ENCODE measurements at places on chromosomes 13 and 19.

DNA sequence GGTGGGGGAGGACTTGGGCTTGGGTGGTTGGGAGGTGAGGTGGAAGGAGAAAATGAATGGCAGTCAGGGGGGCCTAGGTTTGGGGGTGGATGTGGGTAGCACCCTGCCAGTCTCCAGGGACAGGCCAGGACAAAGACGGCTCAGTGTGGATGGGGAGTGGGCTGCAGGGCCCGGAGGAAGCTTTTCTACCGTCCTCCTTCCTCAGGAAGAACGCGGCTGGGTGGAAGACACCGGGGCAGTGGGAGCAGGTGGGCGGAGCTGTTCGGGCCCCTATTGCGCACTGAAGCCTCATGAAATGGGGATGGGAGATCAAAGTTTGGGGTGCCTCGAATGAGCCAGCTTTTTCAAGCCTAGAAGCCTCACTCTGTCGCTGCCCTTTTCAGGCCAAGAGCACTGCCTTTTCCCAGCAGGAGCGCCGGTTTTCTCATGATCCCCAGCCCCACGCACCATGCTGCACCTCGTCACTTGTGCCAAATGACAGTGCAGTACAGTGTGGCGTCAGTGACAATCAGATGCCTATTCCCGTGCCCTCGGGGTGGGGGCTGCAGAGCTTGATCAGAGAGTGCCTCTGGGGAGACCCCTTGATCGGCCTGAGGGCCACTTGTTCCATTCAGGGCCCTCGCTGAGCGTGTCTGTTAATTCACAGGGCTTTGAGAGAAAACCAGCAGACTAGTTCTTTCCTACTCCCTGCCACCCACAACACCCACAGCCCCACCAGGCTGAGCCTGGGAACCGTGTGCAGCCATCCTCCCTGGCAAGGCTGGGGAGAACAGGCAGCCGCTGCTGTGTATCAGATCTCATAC lies 1.5 kb downstream of the CALM3 start:
- DNase-seq = no peak

- DNase-seq = no peak
These were observed 47.8 kb upstream of the TCF3 start for GRCh38 chr19:1699998-1700732.

- no peak for DNase-seq
These were observed 10.0 kb upstream of the FFAR2 start for GRCh38 chr19:35438096-35438495.

DNA sequence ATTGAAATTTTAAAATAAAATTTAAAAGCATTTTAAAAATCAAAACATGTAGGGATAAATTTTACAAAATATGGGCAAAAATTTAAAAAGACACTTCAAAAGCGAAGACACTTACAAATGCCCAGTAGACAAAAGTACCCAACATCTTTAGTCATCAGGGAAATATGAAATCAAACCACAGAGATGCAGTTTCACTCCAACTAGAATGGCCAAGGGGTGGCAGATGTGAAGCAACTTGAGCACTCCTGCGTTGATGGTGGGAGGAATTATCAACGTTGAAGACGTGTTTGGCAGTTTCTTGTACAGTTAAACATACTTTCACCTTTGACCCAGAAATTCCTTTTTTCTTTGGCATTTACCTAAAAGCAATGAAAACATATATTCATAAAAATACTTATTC lies 518.0 kb upstream of the SGCG start:
- no peak for DNase-seq

GRCh38 chr13:110523180-110523579 lies 38.3 kb downstream of the RAB20 start:
- DNase-seq = no peak

- no peak for DNase-seq
These were observed 11.4 kb upstream of the MIA start for GRCh38 chr19:40763963-40764362.

- DNase-seq = no peak
These were observed 2.7 kb upstream of the INAFM1 start for GRCh38 chr19:47271949-47272348.

GRCh38 chr19:41555748-41556147 lies 20.2 kb upstream of the CEACAM21 start:
- no peak for DNase-seq

DNA sequence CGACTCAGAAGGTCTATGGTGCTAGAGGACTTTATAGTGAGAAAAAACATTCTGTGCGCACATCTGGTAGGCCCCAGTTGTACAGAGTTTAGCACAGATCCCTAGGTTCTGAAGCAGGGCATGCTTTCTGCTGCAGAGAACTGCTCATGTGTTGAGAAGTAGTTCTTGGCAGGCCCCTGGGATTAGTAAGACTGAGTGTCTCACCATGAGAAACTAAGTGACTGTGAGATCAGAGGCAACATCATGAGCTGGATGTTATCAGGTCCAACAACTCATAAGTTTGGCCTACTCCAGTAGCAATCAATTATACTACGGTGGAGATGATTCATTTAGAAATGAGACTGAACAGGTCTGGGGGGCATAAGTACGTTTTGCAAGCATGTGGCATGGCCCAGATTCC lies 507.4 kb upstream of the KLF12 start:
- peak; percentile 39 for DNase-seq

GRCh38 chr13:45432737-45433380 lies 14.7 kb upstream of the SLC25A30 start:
- DNase-seq = no peak

- peak; percentile 58 for DNase-seq
These were observed 10.2 kb downstream of the PPP2R1A start for GRCh38 chr19:52200044-52200443.

- DNase-seq = no peak
These were observed 42.9 kb upstream of the RAP2A start for GRCh38 chr13:97390941-97391600.

DNA sequence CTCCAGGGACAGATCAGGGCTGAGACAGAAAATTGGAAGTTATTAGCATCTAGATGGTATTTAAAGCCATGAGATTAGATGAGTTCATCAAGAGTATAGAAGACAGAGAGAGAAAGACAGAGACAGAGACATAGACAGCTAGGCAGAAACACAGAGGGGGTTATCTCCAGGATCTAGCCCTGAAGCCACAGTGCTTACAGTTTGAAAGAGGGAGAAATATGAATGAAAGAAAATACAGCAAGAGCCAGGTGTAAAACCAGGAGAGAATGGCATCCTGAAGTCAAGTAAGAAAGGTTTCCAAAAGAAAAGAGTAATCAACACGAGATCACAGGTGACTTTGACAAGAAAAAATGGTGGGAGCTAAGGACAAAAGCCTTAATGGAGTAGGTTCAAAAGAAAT lies 111.2 kb downstream of the TBC1D4 start:
- no peak for DNase-seq

DNA sequence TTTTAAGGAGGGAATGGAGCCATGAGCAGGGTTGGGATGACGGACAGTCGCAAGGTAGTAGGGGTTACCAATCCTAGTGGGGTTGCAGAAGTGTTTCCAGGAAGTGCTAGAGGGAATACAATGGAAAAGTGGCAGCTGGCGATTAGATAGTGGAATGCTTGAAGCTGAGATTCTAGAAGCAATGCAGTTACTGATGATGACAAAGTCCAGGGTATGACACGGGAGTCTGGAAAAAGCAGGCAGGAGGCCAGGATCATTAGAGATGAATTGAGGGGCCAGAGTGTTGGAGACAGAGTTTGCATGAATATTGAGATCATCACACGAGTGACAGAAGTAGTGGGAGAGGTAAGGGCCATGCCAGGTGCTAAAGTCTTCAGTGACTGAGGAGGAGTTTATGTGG lies 17.3 kb upstream of the KL start:
- DNase-seq = no peak

- DNase-seq = no peak
These were observed 17.1 kb upstream of the IGLON5 start for GRCh38 chr19:51294211-51294976.

GRCh38 chr19:18271433-18271841 lies 2.8 kb downstream of the IQCN start:
- DNase-seq = no peak

DNA sequence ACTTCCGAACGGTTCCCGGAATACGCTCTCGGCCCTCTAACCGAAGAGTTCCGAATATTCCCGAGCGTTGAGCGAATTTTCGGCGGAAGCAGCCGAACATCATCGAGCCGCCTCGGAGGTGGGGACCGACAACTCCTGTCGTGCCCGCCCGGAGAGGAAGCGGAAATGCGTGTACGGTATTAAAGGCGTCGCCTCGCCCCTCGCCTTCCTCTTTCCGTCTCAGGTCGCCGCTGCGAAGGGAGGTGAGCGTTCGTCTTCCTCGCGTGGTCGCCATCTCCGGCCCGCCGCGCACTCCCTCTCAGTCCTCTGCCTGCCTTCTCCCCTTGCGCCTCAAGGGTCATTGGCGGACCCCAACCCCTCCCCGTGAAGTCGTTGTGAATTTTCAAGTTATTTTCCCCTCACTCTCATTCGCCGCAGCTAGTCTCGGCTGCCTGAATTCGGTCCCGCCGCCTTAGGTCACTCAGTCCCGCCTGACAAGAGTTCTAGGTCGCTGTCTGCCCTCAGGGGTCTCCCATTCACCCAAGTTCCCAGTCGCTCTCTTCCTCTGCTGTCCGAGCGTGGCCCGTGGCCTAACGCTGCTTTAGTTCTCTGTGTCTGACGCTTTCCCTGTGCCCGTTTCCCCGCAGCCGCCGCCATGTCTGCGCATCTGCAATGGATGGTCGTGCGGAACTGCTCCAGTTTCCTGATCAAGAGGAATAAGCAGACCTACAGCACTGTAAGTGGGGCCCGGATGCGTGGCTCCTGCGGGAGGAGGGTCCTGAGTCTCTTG lies at the start of gene RPL28:
TSS of gene RPL28 (plus strand) at position 209 of the 769 bp plus-strand sequence. CDS start at position 635, 426 bp downstream.
- peak; percentile 87 for DNase-seq

- no peak for DNase-seq
These were observed 30.7 kb downstream of the CEACAM1 start for GRCh38 chr19:42497492-42498168.

DNA sequence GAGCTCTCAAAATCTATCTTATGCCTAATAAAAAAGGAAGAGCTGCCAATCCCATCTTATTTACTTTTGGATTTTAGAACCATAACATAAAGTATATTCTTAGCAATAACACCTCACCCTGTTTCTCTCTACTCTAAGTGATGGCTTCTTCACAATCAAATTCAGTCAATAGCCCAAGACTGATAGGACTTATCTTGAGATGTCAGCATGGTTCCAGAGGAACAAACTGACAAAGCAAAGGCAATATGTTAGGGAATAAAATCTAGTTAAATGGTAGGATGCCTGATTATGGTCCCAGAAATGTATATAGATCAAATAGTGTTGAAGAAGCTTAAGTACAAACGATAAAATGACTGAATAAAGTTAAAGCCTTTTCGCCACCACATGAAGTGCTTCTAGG lies 36.3 kb downstream of the DACH1 start:
- no peak for DNase-seq

GRCh38 chr19:4652075-4652474 lies 12.8 kb downstream of the TNFAIP8L1 start:
- DNase-seq = no peak

DNA sequence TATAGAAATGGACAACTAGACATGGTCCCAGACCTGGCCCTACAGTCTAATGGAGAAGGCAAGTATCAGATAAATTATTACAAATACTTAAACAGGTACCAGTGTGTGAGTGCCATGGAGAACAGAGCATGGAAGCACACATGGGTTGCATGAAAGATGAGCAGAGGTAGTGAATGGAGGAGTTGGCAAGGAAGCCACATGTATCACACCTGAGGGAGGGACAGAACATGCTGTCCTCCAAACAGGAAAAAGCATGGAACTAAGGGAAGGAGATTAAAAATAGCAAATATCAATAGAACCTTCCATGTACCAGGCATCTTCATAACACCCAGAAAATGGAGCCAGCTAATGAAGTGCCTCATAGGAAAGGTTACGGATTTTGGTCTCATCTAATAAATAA lies 85.9 kb downstream of the SACS start:
- DNase-seq = no peak

DNA sequence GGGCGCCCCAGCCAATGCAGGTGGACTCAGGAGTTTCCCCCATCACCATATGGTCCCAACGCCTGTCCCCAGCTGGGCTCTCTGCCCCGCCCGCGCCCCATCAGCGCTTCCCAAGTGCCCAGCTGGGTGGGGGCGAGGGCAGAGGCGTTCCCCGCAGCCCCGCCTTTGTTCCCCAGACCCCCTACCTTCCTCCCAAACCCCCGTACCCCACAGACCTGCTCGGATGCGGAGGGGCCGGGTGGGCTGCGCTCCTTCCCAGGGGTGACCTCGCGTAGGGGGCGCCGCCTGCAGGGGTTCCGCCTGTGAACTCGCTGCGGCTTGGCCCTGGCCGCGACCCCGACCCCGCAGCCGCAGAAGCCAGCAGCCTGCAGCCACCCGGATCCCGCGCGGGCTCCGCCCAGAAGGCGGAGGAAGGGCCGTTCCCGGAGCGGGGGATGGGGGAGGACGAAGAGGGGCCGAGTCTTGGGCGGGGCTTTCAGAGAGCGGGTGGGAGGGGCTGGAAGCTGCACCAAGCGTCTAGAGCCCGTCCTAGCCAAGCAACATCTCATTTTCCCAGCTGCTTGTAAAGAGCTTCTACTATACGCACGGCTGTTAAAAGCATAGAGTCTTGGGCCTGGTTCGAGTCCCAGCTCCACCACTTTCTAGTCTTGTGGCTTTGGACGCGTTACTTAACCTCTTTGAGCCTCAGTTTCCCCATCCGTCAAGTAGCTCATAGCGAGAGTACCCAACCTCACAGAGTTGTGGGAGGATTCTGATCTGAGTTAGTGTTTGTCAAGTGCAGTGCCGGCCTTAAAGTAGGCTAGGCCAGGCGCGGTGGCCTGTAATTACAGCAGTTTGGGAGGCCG lies at the start of gene RAB3D:
TSS of gene RAB3D (minus strand) at position 404 of the 845 bp plus-strand sequence. CDS start 2,258 bp downstream, outside the sequence.
- DNase-seq = no peak

DNA sequence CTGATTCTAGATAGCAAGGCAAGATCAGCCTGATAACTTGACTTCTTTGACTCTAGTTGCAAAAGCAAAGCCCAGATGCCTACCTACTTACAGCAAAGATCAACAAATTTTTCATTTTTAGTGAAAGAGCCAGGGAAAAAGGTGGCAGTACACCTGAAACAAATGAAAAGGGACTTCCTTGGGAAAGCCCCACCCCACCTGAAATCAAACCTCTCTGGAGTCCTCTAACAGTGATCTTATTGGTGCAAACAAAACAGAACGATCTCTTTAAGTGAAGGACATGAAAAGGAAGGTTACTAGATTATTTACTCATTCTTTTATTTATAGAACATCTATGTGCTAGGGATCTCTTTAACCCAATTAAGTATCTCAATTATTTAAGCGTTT lies 507 bp upstream of the LCP1 start:
- DNase-seq = no peak

GRCh38 chr13:33401238-33401637 lies 115.7 kb upstream of the STARD13 start:
- DNase-seq = no peak

All from epithelial cell of prostate (primary cell).